ENCODE measurements at places on chromosomes 11 and 22.

DNA sequence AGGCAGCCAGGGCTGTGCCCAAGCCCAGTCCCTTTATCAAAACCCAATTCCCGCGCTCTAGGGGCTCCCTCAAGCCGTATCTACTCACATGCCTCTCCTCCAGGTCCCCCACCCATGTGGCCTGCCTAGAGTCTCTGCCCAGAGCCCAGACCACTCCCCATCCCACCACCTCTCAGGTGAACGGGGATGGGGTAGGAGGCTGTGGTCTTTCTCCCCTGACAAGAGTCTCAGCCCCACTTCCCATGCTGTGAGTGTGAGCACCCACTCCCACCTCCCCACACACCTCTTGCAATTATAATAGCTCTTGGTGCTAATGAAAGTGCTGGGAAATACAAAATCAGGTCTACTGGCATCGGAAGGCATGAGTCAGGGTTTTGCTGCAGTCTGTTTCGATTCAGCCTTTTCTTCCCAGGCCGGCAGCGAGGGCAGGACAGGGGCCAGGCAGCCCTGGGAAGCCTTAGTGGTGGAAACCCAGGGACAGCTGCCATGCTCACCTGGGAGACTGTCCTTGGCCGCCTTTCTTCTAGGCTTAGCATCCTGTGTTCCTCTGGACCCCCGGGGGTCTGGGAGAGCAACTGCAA is 16.7 kb upstream of the TMPRSS4 start:
- no peak for DNase-seq

DNA sequence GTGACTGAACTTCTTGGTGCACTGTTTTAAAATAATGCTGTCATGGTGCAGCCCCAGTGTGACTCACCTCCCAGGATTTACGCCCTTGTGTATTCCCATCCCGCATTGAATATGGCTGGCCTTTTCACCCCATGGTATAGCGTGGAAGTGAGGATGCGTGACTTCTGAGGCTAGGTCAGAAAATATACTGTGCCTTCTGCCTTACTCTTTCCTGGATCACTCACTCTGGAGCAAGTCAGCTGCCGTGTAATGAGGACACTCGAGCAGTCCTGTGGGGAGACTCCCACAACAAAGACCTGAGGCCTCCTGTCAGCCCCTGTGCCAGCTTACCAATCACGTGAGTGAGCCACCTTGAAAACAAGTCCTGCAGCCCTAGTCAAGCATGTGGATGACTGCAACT is 471.9 kb upstream of the KIRREL3 start:
- DNase-seq, result no peak

DNA sequence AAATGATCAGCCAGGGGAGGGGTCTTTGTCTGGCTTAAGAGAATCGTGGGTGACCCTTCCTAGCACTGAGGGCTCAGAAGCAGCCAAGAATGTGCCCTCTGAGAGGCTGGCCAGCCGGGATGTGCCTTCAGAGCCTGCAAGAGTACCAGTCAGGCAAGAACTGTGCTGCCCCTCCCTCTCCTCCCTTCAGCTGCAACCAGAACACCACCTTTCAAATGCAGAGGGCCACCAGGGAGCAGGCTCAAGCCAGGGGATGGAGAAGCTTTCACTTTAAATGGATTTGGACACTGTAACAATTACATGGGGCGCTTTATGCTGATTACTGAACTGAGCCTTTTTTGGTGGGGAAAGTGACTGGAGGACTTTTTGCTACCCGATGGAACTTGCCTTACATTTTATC is 44.9 kb upstream of the TENM4 start:
- DNase-seq, result peak; percentile 71

DNA sequence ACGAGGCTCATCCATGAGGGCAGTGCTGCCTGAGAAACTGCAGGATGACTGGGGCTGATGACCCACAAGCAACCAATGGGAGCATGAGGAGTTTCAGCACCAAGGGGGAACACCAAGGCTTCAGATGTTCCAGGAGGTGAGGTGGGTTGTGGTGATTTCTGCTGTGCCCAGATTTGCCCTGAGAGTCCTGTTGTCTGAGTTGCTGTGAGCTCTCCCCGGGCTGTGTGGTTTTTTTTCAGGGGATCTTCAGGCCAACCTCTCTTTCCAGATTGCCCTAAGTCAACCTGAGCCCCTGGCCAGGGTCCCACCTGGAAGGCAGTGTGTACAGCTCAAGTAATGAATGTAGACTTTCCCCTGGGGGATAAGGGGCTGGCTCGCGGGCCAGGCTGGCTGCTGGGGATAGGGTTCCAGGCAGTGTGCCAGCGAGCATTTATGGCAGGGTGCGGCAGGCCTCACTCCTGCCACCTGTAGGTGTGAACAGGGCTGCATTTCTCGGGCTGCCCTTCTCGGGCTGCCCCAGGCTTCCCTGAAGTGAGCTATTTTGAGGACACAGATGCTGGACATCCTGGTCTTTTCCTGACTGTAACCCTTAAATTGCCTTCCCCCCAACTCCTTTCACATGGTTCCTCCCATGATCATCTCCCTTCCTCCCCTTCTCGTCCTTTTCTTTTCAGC is 9.8 kb downstream of the SLC22A6 start:
- peak; percentile 75 for DNase-seq

DNA sequence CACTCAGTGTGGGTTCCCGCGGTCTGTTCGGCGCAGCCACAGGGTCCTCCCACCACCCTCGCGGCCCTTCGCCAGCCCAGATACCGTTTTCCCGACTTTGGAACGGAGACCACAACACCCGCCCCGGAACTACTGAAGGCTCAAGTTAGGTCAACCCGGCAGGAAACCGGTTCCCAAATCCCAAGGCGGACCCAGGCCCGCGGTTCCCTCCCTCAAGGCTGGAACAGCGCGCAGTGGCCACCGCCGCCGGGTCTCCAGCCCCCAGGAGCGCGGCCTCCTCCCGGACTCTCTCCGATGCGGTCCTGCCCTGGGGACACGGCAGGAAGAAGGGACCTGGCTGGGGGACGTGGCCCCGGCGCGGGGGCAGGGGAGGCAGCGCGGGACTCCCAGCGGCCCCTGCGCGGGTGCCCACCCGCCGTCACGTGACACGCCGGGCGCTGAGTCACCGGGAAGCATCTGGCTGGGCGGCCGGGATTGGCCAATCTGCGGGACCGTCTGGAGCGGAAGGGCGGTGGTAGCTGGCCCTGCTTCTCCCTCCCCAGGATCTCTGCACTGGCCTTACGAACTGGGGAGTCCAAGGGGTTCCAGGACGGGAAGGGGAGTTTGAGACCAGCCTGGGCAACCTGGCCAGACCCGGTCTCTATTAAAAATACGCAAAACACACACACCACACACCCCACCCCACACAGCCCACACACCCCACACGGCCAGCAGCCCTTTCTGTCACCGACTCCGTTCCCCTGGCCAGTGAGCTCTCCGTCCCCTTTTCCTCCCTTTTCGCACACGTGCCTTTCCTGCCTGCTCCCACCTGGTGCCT is 21.5 kb upstream of the MALAT1 start:
- DNase-seq, result peak; percentile 97

- DNase-seq, result peak; percentile 41
These were observed 154.6 kb downstream of the GRIK4 start for GRCh38 chr11:120666121-120666639.

- peak; percentile 37 for DNase-seq
These were observed 702 bp downstream of the SYN3 start for GRCh38 chr22:33057363-33057995.

GRCh38 chr11:76663912-76664440 is 6.6 kb downstream of the LRRC32 start:
- DNase-seq, result no peak

- no peak for DNase-seq
These were observed 30.7 kb downstream of the PPFIA1 start for GRCh38 chr11:70301191-70301590.

- DNase-seq, result no peak
These were observed 9.0 kb upstream of the AGBL2 start for GRCh38 chr11:47724041-47724729.

GRCh38 chr11:8318536-8318935 is 54.9 kb upstream of the LMO1 start:
- DNase-seq, result peak; percentile 69

GRCh38 chr22:36386900-36387708 is 663 bp downstream of the MYH9 start:
- peak; percentile 23 for DNase-seq

- no peak for DNase-seq
These were observed 9.7 kb upstream of the HEPHL1 start for GRCh38 chr11:94011478-94011877.

GRCh38 chr11:115990004-115990447 is 485.8 kb upstream of the CADM1 start:
- DNase-seq, result peak; percentile 65

GRCh38 chr22:45987136-45987861 is 10.3 kb upstream of the WNT7B start:
- DNase-seq, result no peak

- DNase-seq, result peak; percentile 75
These were observed at the start of gene STK33 for GRCh38 chr11:8593935-8594909. Gene STK33 (minus strand): TSS chr11:8594228. CDS start chr11:8474905, 119,323 bp downstream.

- no peak for DNase-seq
These were observed 20.8 kb downstream of the TIMP3 start for GRCh38 chr22:32822179-32822877.

GRCh38 chr22:35432228-35432905 is 32.4 kb downstream of the MCM5 start:
- no peak for DNase-seq

DNA sequence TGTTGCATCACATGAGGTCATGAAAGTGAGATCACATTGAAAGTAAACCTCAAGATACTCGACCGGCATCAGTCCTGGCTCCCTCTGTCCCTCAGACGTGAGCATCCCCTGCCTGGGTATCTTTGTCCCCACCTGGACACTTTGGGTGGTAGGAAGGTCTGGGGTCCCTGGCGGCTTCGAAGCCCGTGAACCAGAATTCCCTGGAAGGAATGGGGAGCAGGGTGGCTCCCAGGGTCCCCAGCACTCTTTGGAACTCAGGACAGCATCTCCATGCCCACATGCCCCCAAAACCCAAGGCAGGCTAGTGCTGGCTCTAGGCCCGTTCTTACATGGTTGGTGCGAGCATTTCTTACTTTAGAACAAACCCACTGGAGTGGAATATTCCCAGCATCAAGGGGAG is 7.5 kb downstream of the DERL3 start:
- no peak for DNase-seq

DNA sequence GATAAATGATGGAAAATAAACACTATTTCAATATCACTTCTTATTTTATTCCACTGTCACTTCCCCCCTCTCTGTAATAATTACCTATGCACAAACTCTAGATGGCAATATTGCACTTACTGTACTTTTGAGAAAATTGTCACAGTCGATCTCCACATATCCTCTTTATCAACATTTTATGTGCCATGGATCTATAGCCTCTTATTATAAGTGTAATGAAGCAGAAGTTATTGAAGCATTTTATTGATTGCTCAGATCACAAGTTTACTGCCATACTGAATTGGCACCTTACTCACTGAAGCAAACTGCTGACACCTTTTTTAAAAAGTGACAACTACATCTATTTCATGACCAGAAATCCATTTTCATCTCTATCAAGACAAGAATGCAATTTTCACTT is 133.4 kb downstream of the DCDC1 start:
- no peak for DNase-seq

- DNase-seq, result peak; percentile 94
These were observed 12.6 kb upstream of the MAPK8IP1 start for GRCh38 chr11:45872651-45873356.

- no peak for DNase-seq
These were observed 421.9 kb upstream of the CADM1 start for GRCh38 chr11:115926138-115926537.

- peak; percentile 70 for DNase-seq
These were observed 657 bp upstream of the MAPK8IP2 start for GRCh38 chr22:50599816-50600455.

- DNase-seq, result no peak
These were observed 61.5 kb downstream of the MIAT start for GRCh38 chr22:26718905-26719304.

GRCh38 chr11:63851364-63851763 is 12.5 kb downstream of the MARK2 start:
- no peak for DNase-seq

DNA sequence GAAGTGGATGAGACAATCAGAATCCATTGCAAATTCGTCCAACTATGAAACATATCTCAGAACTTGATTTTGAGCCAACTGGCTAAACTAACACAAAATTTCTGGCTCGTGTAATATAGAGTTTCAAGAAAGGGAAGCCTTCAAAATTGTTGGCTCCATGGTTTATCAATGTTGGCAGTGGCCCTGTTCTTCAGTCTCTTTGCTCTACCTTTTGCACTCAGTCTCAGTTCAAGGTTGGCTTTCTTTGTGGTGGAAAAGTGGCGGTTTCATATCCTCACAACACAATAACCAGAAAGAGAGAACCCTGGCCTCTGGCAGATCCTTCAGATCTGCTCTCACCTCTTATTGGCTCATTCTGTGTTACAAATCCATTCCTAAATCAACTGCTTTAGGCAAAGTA is 473.8 kb upstream of the API5 start:
- no peak for DNase-seq

- DNase-seq, result peak; percentile 77
These were observed 110.4 kb upstream of the CSNK2A3 start for GRCh38 chr11:11463405-11463804.

- no peak for DNase-seq
These were observed 63.7 kb downstream of the PTPRJ start for GRCh38 chr11:48043991-48044512.

DNA sequence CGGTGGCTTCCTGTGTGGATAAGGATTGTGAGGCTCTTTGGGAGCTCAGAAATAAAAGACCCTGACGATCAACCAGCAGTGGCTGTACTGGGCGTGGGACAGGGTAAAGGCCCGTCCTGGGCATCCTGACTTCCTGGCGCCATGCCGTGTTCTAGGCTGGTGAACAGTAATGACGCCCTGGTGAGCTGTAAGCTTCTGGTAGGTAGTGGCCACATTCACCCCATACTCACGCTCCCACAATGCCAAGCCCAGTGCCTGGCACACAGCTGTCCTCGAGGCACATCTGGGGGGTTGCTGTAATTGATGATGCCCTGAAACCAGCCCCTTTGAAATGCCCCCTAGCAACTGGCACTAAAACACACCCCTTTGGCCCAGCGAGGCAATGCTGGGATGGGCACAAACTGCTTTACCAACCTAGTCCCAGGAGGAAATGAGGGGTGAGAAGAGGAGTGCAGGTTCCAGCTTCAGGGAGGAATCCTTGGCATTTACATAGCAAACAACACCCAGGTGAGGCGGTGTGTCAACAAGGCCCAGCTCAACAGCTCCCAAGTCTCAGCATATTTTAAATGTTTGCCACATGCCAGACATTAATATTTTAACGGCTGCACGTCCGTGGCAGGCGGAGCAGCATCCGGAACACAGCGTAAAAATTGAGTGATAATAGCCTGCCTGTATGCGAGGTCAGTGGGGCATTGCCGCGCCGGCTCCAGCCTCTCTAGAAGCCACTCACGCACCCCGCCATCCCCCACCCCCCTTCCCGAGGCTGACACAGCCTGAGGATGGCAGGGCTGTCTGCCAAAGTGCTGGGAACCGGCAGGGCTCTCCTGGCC is 79.3 kb downstream of the DSCAML1 start:
- DNase-seq, result peak; percentile 50

DNA sequence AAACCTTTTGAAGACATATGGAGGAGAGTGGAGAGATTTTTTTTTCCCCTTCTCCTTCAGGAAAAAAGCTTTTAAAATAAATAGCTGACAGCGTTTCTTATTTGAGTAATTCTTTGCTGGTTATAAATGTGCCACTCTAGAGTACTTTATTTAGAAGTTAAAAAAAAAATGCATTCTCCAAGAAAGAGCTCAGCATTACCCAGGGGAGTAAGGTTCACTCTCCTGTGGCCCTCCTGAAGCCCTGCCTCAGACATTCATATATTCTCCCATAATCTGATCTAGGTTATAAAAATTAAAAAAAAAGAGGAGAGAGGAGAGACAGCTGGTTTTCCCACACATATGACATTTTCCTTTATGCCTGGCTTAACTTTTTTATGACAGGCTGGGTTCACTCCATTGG is 545.2 kb upstream of the CADM1 start:
- DNase-seq, result no peak

All from ELF-1 (cell line).